ENCODE measurements at places on chromosomes 5 and 9.

GRCh38 chr5:142834504-142834903 lies 64.3 kb downstream of the ARHGAP26 start:
- no peak for DNase-seq

DNA sequence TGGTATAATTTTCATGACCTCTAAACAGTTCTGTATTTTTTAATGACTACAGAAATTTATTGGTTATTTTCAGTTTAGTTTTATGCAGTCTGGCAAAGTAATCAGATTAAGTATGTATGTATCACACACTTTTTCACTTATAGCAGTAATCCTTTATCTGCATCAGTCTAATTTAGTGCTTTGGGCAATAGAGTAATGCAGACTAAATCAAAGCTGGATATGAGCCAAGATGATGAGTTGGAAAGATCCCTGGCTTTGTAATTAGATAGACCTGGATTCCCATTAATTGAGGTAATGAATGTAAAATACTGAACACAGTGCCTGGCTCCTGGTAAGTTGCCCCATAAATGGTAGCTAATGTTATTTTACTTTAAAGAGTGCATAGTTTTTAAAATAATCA lies 215.4 kb upstream of the TLX3 start:
- no peak for DNase-seq

- DNase-seq: no peak
Observed at GRCh38 chr5:77844623-77845323, 68.6 kb upstream of the TBCA start.

DNA sequence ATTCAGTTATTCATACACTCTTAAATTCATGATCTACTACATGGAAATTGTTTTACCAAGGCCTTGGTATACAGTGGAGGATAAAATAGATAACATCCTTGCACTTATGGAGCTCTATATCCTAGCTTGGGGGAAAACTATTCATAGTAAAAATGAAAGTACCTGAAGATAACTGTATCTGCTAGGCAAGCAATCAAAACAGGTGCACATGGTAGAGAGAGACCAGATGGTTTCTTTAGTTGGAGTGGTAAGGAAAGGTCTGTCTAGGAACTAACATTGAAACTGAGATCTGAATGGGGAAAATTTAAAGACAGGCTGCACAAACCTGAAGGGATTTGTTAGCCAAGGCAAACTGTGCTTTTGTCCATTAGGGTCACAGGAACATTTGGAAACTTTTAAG lies 11.1 kb upstream of the SLCO4C1 start:
- no peak for DNase-seq

DNA sequence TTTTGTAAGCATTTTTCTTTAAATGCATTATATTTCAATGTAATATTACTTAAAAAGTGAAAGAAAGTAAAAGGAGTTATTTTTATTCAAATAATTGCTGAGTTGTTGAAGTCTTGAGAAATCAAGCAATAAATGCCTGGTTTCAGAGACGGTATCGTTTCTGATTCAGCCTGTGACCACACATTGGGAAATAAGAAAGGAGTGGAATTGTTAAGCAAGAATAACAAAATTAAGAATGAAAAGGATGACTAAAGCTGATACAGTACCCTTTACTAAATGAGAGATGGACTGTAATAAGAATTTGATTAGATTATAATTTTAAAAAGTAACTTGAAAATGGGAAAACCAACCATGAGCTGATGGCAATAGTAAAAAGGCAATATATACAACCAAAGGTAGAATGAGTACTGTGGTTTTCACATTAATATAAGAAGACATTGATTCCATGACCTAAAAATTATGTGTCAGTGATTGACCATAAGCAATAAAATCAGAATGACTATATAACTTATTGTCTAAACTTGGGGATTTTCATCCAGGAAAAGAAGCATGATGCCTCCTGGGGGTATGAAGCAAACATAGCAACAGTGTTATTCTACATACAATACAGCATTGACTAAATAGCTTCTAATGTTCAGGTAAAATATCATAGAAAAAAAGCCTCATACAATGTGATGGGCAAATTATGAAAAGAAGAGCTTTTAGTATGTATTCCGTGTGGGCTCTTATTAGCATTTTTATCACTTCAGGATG lies 101.9 kb upstream of the PRDM9 start:
- no peak for DNase-seq

- no peak for DNase-seq
Observed at GRCh38 chr5:146009020-146009419, 72.6 kb downstream of the SH3RF2 start.

- no peak for DNase-seq
Observed at GRCh38 chr9:137198051-137198901, 2.3 kb downstream of the TPRN start.

- DNase-seq: no peak
Observed at GRCh38 chr9:34124926-34125325, 1.6 kb downstream of the DCAF12 start.

- DNase-seq: no peak
Observed at GRCh38 chr9:89632192-89632733, 27.5 kb downstream of the GADD45G start.

- DNase-seq: no peak
Observed at GRCh38 chr5:74040065-74040551, 414.1 kb downstream of the ARHGEF28 start.

DNA sequence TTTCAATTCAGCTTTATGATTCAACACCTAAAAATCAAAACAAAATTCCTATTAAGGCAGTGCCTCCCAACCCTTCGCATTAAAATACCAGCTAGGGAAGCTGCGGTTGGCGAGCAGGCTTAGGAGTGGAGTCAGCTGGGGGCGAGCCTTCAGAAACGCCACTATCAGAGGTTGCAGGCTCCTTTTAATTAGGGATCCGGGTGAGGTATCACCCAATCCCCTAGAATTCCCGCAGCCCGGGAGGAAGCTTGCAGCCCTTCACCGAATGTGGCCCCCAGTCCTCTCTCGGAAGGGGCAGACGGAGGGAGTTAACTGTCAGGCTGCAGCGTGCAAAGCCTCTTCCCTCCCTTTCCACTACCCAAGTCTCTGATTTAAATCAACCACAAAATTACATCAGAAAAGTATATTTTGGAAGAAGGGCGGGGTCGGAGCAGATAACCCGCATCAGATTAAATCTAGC lies 1.7 kb downstream of the STC2 start:
- DNase-seq: no peak

GRCh38 chr5:142292808-142293207 lies 32.0 kb downstream of the SPRY4 start:
- DNase-seq: no peak

GRCh38 chr9:23824830-23825591 lies 1.0 kb downstream of the ELAVL2 start:
- DNase-seq: no peak

- peak; percentile 91 for DNase-seq
Observed at GRCh38 chr5:149442563-149443182, 63.6 kb upstream of the IL17B start.

DNA sequence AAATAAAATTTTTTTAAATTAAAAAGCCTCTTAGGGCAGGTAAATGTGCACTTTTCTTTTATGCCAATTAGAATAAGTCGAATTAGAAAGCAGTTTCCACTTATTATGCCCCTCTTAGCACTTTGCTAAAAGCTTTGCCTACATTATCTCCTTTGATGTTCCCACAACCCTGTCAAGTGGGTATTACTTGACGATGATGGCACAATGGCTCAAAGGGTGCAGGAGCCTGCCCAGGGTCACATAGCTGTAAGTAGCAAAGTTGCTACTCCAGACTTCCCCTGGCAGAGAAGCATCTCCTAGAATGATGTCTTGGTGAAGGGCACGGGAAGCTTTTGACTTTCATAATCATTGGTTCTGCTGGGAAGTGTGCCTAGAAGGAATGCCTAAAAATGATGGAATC lies 18.4 kb upstream of the IQGAP2 start:
- no peak for DNase-seq

- peak; percentile 82 for DNase-seq
Observed at GRCh38 chr9:121285835-121286687, 18.1 kb downstream of the GSN start.

DNA sequence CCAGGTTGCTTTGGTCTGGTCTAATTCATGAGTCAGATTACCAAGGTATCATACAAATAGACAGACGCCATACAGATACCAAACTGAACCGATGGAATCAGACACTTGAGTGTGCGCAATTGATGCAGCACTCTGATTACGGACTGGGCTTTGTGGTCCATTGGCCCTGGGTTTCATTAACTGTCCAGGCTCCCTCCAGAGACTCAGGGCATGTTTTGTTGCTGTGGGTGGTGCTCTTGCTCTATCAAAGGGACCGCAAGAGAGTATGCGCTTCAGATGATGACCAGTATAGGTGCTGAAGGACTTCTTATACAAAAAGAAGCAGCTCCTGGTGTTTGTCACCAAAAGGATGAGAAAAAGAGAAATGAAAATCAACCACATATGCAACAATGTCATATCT lies 36.9 kb upstream of the ANKRD55 start:
- no peak for DNase-seq

DNA sequence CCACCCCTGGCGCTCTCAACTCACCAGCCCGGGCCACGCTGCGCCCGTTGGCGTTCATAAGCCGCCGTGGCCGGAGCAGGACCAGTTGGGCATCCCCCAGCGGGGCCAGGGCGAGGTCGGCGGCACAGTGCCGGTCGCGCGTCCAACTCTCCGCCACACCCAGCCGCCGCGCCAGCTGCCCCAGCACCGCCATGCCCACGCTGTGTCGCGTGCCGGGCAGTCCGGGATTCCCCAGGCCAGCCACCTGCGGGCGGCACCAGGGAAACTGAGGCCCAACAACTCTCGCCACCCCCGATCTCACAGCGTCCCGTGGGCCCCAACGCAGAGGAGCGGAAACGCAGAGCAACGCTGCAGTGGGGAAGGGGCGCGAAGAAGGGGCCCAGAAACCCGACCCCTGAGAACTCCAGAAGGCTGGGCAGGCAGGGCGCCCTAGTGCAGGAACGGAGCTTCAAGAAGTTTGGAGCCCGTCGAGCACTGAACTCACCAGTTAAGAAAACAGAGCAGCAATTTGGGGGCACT lies 453 bp downstream of the PTRH1 start:
- peak; percentile 56 for DNase-seq

DNA sequence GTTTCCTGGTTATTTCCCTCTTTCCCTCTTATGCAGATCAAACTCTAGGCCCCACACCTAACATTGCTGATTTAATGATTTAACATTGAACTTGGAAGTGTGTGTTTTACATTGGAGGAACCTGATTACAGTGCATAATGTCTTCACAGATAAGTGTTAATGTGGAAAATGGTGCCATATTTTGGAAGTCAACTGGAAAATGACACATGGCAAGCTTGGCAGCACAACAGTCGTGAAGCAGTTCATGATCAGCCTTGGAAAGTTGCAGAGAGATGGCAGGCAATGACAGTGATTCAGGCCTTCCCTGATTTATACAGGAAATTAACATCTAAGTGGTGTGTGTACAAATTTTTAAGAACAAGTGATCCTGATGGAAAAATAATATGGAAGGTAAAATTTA lies 80.0 kb upstream of the CTNND2 start:
- no peak for DNase-seq

GRCh38 chr5:24649531-24649930 lies 4.8 kb upstream of the CDH10 start:
- no peak for DNase-seq

DNA sequence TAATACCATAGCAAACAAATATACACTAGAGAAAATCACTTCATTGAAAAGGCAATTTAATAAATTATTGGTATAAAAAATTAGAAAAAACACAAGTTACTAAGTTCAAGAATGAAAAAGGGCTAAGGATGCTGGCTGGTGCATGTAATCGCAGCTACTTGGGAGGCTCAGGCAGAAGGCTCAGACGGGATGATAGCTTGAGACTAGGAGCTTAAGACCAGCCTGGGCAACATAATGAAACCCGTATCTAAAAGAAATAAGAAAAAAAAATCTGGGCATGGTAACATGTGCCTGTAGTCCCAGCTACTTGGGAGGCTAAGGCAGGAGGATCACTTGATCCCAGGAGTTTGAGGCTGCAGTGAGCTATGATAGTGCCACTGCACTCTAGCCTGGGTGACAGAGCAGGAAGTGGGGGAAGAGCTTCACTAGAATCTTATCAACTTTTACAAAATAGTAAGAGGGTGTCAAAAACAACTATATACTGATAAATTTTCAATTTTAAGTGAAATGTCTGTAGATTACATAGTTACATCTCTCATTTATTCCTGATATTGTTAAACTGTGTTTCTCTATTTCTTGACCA lies 42.2 kb upstream of the PPP2CA start:
- no peak for DNase-seq

DNA sequence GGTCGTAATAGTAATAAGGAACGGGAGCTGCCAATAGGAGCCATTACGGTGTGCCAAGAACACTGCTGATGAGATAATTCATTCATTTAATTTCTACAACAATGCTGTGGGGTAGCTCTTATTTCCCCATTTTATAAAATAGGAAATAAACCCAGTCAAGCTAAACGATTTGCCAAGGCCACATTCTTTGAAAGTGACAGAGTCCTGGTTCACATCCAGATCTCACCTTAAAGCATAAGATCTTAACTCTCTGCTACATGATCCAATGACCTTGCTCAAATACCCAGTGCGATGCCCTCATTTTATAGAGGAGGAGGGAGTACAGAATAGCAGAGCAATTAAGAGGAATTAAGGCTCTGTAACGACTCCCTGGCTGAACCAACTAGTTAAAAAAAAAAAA lies 5.0 kb downstream of the PDE6A start:
- DNase-seq: no peak

GRCh38 chr5:56415356-56415765 lies 182.2 kb upstream of the ANKRD55 start:
- DNase-seq: peak; percentile 65

- DNase-seq: no peak
Observed at GRCh38 chr5:136141561-136141960, 8.9 kb downstream of the SMAD5 start.

GRCh38 chr5:10457682-10458574 lies 16.2 kb downstream of the ROPN1L start:
- no peak for DNase-seq

- DNase-seq: no peak
Observed at GRCh38 chr5:57221049-57221568, 47.2 kb downstream of the GPBP1 start.

DNA sequence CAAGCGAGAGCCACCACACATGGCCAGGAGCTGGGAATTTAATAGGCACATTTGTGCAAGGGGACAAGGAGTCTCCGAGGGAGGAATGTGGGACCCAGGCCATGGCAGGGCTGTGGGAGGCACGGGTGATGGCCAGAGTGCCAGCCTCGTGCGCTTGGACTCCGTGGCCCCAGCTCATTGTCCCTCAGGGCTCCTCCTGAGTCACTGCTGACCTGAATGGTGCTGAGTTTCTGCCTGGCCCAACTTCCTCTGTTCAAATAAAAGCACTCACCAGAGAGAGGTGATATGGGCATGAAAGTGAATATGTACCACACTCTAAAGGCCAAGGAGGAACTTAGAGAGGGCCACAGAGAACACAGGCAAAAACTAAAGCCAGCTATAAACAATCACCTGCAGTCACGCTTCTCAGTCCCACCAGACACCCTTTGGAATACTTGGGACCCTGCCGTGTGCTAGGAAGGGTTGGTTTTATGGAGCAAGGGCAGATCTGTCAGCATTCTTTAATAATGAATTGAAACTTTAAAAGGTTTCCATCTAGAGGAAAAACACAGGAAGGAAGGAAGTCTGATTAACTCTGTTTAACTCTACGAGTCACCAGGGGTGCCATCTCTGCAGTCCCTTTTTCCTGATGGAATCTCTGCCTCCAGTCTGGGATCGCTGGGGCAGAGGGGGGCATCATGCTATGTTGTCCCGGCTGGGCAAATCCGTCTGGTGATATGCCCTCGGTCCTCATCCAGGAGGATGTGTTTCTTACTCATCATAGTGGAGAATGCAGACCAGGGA lies 25.1 kb upstream of the UBE2QL1 start:
- DNase-seq: no peak

Measured in Right ventricle myocardium superior (tissue), 1 donor.